Pons (tissue), 1 donor: ENCODE measurements at places on chromosomes 4 and X.

DNA sequence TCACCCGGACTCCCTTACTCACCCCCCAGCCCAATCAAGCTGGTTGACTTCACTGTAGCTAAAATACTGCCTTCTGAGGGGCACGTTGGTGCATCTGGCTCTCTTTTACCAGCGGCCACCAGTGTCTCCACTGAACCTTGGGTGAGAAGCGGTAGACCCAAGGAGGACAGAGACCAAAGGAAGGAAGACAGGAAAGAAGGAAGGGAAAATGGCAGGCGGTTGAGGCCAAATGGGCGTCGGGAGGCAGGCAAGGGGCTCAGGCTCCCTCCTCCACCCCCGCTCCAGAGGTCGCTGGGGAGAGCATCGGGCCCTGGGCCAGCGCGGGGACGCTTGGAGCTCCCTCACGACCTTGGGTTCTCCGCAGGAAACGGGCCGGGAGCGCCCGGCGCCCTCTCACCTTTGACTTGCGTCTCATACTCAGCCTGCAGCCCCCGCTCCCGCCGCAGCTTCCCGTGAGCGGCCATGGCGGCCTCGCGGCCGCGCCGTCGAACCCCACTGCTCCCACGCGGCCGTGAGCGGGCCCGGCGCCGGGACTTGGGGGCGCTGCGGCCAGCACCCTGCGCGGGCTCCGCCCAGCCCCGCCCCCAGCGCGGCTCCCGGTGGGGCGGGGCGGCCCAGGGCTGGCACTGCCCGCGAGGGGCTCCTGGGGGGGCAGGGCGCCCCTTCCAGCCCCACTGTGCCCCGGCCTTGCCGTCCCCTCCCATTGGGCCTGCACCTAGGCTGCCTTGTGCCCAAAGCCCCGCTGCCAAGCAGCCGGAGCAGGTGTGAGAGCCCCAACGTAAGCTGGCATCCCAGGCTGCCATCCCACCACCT is at the start of gene ARHGAP4:
ARHGAP4 (minus strand) TSS at position 526 of the 813 bp plus-strand sequence; CDS start at position 464, 62 bp downstream.
- DNase-seq: no peak

GRCh38 chr4:10179957-10180602 is 63.5 kb upstream of the WDR1 start:
- no peak for DNase-seq

DNA sequence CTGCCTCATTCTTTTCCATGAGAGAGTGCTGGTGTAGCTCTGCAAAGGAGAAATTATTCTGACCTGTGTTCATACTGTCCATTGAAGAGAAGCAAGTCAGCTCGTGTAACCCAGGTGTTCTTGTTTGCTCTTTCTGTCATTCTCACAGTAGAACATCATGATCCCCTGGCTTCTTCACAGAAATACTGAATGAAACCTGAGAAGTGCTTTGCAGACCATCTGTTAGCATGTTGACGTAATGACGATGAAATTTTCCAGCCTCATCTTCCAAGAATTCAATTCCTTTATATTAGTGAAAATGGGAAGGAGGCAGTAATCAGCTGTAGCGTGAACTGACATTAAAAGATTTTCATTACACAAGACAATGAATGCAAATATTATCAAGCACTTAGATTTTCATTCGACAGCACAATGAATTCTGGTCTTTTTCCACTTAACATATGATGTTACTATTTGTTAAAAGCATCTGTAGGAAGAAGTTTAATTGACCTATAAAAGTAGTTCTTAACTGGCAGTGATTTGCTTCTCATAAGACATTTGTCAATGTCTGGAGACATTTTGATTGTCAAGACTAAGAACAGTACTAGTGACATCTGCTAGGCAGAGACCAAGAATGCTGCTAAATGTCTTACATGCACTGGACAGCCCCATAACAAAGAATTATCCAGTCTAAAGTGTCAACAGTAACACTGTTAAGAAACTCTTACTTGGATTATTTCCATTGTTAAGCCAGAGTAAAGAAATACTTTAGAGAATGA is 246.3 kb downstream of the BANK1 start:
- DNase-seq: peak; percentile 36

GRCh38 chr4:55086578-55086977 is 38.8 kb downstream of the KDR start:
- DNase-seq: peak; percentile 79

GRCh38 chrX:78124307-78124706 is 15.1 kb downstream of the TAF9B start:
- DNase-seq: no peak

GRCh38 chr4:73989031-73989430 is 1.0 kb upstream of the PPBP start:
- no peak for DNase-seq

DNA sequence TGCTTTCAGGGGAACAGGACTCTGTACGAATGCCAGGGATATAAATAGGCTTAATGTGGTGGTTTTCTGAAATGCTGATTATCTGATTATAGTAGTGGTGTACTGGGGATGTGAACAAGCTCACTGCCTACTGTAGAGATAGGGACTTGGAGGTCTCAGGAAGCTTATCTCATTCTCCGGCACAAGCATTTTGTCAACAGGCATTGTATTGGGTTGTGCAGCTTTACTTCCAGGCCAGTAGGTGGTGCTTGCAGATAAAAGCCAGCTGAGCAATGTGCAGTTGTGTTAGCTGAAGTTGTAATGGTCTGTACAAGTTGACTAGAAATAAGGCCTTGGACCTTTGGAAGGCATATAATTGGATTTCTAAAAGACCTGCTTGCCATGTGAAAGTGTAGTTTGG is 49.5 kb upstream of the TMLHE start:
- DNase-seq: no peak

DNA sequence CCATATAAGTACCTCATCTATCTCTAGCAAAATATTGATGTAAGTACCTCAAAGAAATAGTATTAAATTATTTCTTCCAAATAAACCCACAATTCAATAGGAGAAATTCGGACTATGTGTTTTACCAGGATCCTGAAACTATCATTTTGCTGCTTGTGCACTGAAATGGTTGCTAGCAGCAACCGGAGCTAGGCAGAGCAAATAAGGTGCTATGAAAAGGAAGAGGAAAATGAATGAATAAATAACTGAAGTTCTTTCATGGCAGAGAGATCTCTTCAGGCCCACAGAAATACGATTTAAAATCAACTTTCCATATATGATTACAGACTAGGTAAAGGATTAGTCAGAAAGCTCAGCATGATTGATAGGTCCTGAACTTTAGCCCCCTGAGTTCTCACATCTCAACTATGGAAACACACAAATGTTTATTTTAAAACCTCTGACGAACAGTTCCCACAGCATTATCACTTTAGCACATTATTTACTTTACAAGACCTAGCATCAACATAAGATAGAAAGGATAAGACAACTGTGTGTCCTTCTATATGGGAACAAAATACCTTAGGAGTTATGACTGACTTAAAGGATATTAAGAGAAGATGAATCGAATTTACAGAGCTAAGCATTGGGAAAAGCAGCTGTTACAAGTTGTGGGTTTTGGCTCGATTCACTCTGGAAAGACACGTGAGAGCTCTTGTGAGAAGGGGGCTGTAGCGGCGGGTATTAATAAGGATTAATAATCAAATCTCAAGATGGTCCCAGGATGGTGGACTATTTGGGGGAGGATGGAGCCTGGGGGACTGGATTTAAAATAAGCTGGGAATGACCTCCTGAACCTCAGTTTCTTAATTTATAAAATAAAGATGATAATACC is 104.3 kb downstream of the CORIN start:
- DNase-seq: no peak
